Subcutaneous preadipocyte (primary cell): ENCODE measurements at places on chromosomes 1 and 21. TPM values are rescaled to one million over a fixed set of nuclear protein-coding genes. Genes with fewer than 3 reads are reported as not detected.

Gene ATP8B2
- total RNA-seq: 144 and 149 TPM in 2 replicates

Gene TRIM33
- 27.9 and 35.6 TPM in 2 replicates for total RNA-seq

Gene TIE1
- total RNA-seq: under 0.01 TPM in 2 replicates

Gene NBPF6
- total RNA-seq: not detected in 2 replicates

Gene APOBEC4
- not detected in 2 replicates for total RNA-seq

Gene ZBTB21
- total RNA-seq: 10.3 and 17.6 TPM in 2 replicates

Gene PDE9A
- 4.4 and 10.0 TPM in 2 replicates for total RNA-seq

Gene ACTL8
- 0.20 and 0.37 TPM in 2 replicates for total RNA-seq

Gene TMPRSS3
- not detected in 2 replicates for total RNA-seq

Gene PEAR1
- total RNA-seq: 1.1 and 5.7 TPM in 2 replicates

Gene UTS2
- under 0.01 TPM in 1 of 2 replicates, not detected in the other for total RNA-seq

Gene FCGR3A
- total RNA-seq: not detected in 2 replicates

Gene KIF17
- total RNA-seq: 0.20 TPM in 1 of 2 replicates, not detected in the other

Gene DNTTIP2
- total RNA-seq: 20.6 and 32.3 TPM in 2 replicates

Gene KANK4
- not detected in 2 replicates for total RNA-seq

Gene LRRC39
- total RNA-seq: 0.37 and 0.39 TPM in 2 replicates

Gene ALPL
- 7.3 TPM in 1 of 2 replicates, not detected in the other for total RNA-seq

Gene SPRR2F
- not detected in 2 replicates for total RNA-seq

Gene CELA2B
- total RNA-seq: not detected in 2 replicates
